ENCODE measurements at places on chromosomes 1 and 21.
A peak's percentile ranks its signal among the peaks of the same experiment; 100 is the strongest.

- H3K4me3 ChIP-seq: no peak overlapping the region
- peaks cover 16% of the 10 kb centered on the region for H3K27me3 ChIP-seq
- no peak overlapping the region for H3K27ac ChIP-seq
- H3K4me1 ChIP-seq: no peaks in the 10 kb centered on the region
Observed at GRCh38 chr1:201384406-201384782, 6.9 kb upstream of the TNNT2 start.

DNA sequence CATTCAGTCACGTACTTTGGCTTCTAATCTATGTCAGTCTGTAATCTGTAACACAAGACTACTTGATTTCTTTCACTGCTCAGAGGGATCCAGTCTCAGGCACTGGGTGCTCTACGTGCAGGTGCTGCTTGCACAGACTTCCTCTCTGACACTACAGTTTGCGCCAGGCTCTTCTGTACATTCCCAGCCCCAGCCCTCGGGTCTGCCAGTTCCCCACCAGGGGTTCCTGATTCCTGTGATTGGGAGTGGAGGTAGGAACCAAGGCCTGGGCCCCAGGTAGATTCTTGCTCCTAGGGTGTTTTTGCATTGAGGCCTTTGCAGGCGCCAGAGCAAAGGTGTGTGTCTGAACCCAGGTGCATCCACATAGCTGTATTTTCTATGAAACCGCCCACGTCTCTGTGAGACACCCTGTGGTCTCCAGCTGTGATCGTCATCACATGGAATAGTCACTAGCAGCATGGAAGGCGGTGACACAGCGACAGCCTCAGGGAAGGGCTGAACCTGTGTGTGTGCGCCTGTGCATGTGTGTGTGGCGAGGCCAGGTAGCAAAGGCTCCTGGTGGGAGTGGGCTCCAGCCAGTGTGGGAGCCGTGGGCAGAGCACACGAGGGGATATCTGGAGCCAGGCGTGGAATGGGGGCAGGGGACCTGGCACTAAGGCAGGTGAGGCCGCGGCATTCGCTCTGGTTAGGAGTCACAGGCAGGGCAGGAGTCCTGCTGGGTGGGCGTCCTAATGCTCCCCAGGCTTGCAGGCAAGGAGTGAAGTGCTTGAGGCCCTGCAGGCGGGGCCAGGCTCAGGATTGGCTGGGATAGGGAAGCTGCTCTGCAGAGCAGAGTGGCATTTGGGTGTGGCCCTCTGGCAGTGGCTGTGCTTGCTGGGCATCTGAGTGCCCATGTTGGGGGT lies 5.2 kb downstream of the GJC2 start:
- peaks cover 2% of the 10 kb centered on the region for H3K36me3 ChIP-seq
- no peaks in the 10 kb centered on the region for H3K27me3 ChIP-seq
- H3K4me3 ChIP-seq: no peak overlapping the region
- no peak overlapping the region for H3K27ac ChIP-seq

DNA sequence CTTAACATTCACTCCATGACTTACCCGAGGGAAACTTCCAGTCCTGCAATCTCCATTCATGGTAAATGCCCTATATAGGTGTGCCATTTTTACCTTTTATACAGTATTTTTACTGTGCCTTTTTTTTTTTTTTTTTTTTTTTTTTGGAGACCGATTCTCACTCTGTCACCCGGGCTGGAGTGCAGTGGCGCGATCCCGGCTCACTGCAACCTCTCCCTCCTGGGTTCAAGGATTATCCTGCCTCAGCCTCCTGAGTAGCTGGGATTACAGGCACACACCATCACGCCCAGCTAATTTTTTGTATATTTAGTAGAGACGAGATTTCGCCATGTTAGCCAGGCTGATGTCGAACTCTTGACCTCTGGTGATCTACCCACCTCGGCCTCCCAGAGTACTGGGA lies 124.4 kb upstream of the PLPPR4 start:
- no peaks in the 10 kb centered on the region for H3K27me3 ChIP-seq
- no peak overlapping the region for H3K27ac ChIP-seq
- H3K36me3 ChIP-seq: no peaks in the 10 kb centered on the region
- no peak for DNase-seq
- H3K4me3 ChIP-seq: no peak overlapping the region

GRCh38 chr21:14533499-14534428 lies 12.4 kb downstream of the SAMSN1 start:
- peak overlapping the region; percentile 5 for H3K27ac ChIP-seq
- H3K4me3 ChIP-seq: no peak overlapping the region
- H3K27me3 ChIP-seq: no peaks in the 10 kb centered on the region

DNA sequence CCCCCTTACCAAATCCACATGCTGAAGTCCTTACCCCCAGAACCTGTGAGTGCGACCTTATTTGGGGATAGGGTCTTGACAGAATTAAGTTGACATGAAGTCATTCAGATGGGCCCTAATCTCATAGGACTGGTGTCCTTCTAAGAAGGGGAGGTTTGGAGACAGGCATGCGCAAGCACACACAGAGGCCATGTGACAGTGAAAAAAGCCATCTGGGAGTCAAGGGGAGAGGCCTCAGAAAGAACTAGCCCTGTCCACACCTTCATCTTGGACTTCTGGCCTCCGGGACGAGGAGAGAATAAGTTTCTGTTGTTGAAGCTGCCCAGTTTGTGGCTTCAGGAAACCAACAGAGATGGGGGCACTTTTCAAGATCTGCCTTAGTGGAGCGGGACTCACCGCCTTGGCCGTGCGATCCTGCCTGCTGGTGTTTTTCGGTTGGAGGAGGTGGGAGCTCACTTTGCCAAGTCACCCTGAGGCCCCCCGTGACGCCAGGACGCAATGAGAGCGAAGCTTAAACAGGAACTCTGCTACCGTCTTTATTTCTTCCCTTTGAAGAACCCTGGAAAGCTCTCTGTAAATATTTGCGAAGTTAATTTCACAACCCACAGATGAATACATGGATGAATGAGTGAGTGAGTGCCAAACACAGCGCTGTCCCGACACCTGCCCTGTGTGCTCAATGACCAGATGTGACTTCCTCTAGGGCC lies 42.5 kb upstream of the C1orf174 start:
- H3K27me3 ChIP-seq: no peaks in the 10 kb centered on the region
- DNase-seq: no peak
- no peak overlapping the region for H3K4me3 ChIP-seq
- no peaks in the 10 kb centered on the region for H3K36me3 ChIP-seq

GRCh38 chr1:236209185-236209584 lies 66.8 kb downstream of the GPR137B start:
- H3K36me3 ChIP-seq: peaks cover 48% of the 10 kb centered on the region
- H3K27me3 ChIP-seq: no peaks in the 10 kb centered on the region

GRCh38 chr1:229561141-229561540 lies 2.6 kb upstream of the ABCB10 start:
- no peak overlapping the region for H3K27ac ChIP-seq
- no peaks in the 10 kb centered on the region for H3K27me3 ChIP-seq
- DNase-seq: no peak
- no peaks in the 10 kb centered on the region for H3K36me3 ChIP-seq
- H3K4me3 ChIP-seq: no peak overlapping the region

- no peaks in the 10 kb centered on the region for H3K4me1 ChIP-seq
- H3K4me3 ChIP-seq: no peak overlapping the region
- no peaks in the 10 kb centered on the region for H3K27me3 ChIP-seq
- H3K36me3 ChIP-seq: peaks cover 19% of the 10 kb centered on the region
Observed at GRCh38 chr21:43740497-43741156, 21.7 kb downstream of the PDXK start.

DNA sequence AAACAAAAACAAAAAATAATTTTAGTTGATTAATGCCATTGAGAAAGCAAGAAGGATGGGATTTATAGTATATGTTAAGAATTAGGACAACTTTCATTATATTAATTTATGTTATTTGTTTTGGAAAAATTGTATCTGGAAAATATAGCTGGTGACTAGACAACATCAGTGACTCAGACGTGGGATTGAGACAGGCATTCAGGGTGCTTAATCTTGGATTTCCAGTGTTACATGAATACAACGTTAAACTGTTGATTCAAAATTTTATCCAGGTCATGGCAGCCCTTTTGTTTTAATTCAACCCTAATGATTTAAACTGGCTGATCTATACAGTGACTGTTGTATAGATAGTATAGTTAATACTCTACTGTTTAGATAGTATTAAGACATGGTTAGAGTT lies 827.1 kb upstream of the B3GALT2 start:
- no peak overlapping the region for H3K4me3 ChIP-seq
- DNase-seq: no peak
- no peaks in the 10 kb centered on the region for H3K4me1 ChIP-seq

DNA sequence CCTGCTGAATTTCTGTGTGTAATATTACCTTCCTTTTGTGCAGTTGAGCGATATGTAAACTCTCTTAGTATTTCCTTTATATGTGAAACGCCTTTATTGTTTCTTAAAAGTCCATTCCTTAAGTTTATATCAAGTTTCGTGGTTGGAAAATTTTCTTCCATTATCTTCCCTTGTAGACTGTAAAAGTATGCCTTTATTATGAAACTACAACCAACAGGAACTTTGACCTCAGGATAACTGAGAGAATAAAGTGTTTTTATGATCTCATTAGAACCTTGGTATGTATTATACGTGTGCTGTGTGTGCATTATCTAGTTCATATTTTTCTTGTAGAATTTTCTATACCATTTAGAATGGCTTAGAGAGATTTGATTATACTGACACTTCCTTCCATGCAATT lies 3.1 kb upstream of the CDC14A start:
- no peaks in the 10 kb centered on the region for H3K27me3 ChIP-seq
- DNase-seq: no peak
- H3K4me3 ChIP-seq: no peak overlapping the region
- H3K4me1 ChIP-seq: peaks cover 19% of the 10 kb centered on the region
- no peaks in the 10 kb centered on the region for H3K36me3 ChIP-seq

- no peaks in the 10 kb centered on the region for H3K36me3 ChIP-seq
- H3K27ac ChIP-seq: no peak overlapping the region
- DNase-seq: no peak
- H3K4me1 ChIP-seq: no peaks in the 10 kb centered on the region
Observed at GRCh38 chr1:186903374-186904136, 74.8 kb downstream of the PLA2G4A start.

DNA sequence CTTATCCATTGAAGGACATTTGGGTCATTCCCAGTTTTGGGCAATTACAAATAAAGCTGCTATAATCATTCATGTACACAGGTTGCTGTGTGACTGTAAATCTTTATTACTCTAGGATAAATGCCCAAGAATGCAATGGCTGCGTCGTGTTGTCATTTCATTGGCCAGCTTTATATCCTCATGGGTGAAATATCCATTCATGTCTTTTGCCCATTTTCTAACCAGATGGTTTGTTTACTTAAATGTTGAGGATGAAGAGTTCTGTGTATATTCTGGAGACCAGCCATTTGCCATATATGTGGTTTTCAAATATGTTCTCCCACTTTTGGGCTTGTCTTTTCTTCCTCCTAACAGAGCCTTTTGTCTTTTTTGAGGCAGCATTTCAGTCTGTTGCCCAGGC lies 25.3 kb downstream of the TRIM11 start:
- H3K36me3 ChIP-seq: no peaks in the 10 kb centered on the region
- no peaks in the 10 kb centered on the region for H3K27me3 ChIP-seq
- no peak overlapping the region for H3K27ac ChIP-seq
- DNase-seq: no peak
- H3K4me3 ChIP-seq: no peak overlapping the region

DNA sequence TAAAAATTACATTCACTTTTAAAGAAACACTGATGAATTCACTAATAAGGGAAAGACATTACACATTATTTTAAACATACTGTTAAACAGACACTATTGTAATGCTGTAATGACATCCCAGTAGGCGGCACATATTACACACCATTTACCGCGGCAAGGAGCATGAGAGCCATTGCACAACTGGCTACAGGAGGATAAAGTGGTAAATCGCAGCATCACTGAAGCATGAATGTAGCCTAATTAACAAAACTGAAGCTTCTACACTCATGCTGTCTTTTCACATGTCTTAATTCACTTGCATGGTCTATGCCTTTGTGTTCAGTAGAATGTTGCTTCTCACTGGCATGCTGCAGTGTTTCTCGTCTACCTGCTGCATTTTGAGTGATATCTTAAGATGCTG lies 1046.0 kb downstream of the MRPL39 start:
- H3K36me3 ChIP-seq: no peaks in the 10 kb centered on the region
- H3K27ac ChIP-seq: no peak overlapping the region
- no peak for DNase-seq
- no peaks in the 10 kb centered on the region for H3K27me3 ChIP-seq

DNA sequence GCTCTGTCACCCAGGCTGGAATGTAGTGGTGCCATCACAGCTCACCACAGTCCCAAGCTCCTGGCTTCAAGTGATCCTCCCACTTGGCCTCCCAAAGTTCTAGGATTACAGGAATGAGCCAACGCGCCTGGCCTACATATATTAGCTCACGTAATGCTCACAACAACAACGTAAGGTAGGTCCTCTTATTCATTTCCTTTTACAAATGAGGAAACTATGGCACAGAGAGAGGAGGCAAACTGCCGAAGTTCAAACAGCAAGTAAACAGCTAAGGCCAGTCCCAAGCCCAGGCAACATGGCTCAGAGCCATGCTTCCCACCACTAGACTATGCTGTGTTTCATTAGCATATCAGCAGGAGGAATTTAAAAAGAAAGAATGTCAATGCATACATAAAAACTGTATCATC lies 284.4 kb downstream of the VAV3 start:
- H3K36me3 ChIP-seq: peaks cover 6% of the 10 kb centered on the region
- DNase-seq: no peak
- no peaks in the 10 kb centered on the region for H3K4me1 ChIP-seq
- no peak overlapping the region for H3K27ac ChIP-seq

GRCh38 chr1:29876902-29877301 lies 640.6 kb downstream of the PTPRU start:
- H3K36me3 ChIP-seq: no peaks in the 10 kb centered on the region
- H3K4me3 ChIP-seq: no peak overlapping the region
- no peak overlapping the region for H3K27ac ChIP-seq
- no peaks in the 10 kb centered on the region for H3K4me1 ChIP-seq
- DNase-seq: no peak

DNA sequence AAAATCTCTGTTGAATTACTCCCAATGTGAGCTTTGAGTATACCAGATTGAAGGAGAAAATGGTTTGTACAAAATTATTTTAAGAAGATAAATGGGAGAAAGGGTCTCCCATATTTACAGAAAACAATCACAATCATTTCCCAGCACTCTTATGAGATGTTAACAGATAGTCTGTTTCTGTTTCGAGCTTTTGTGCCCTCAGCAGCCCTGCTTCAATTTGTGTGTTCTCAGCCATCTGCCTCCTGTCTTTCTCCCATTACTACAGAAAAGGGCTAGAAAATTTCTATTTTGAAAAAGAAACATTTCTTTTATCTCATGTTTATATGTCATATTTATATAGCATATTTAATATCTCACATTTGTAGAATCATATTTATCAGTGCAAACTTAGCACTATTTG lies 498.4 kb downstream of the TTLL7 start:
- H3K36me3 ChIP-seq: no peaks in the 10 kb centered on the region
- H3K27ac ChIP-seq: no peak overlapping the region
- H3K4me1 ChIP-seq: no peaks in the 10 kb centered on the region
- no peaks in the 10 kb centered on the region for H3K27me3 ChIP-seq
- no peak overlapping the region for H3K4me3 ChIP-seq

- H3K4me1 ChIP-seq: no peaks in the 10 kb centered on the region
- H3K4me3 ChIP-seq: no peak overlapping the region
- peak; percentile 45 for DNase-seq
Observed at GRCh38 chr1:1290238-1290731, 10.0 kb downstream of the SCNN1D start.

GRCh38 chr1:33231166-33231565 lies 25.1 kb upstream of the ZNF362 start:
- DNase-seq: no peak
- H3K4me3 ChIP-seq: no peak overlapping the region
- H3K27ac ChIP-seq: no peak overlapping the region
- H3K4me1 ChIP-seq: peaks cover 11% of the 10 kb centered on the region
